PC-3 (cell line): ENCODE measurements at places on chromosomes 2 and 18. TPM values are rescaled to one million over a fixed set of nuclear protein-coding genes. Genes with fewer than 3 reads are reported as not detected.

GRCh38 chr2:24508878-24509277, 17.8 kb downstream of the NCOA1 start:
- no peak for DNase-seq
- H3K27ac ChIP-seq: no peak overlapping the region
- H3K27me3 ChIP-seq: no peaks in the 10 kb centered on the region

- no peaks in the 10 kb centered on the region for H3K27me3 ChIP-seq
- no peak overlapping the region for H3K27ac ChIP-seq
- H3K4me3 ChIP-seq: no peak overlapping the region
- DNase-seq: no peak
Measured at GRCh38 chr18:57891707-57892391, 88.7 kb upstream of the ATP8B1 start.

DNA sequence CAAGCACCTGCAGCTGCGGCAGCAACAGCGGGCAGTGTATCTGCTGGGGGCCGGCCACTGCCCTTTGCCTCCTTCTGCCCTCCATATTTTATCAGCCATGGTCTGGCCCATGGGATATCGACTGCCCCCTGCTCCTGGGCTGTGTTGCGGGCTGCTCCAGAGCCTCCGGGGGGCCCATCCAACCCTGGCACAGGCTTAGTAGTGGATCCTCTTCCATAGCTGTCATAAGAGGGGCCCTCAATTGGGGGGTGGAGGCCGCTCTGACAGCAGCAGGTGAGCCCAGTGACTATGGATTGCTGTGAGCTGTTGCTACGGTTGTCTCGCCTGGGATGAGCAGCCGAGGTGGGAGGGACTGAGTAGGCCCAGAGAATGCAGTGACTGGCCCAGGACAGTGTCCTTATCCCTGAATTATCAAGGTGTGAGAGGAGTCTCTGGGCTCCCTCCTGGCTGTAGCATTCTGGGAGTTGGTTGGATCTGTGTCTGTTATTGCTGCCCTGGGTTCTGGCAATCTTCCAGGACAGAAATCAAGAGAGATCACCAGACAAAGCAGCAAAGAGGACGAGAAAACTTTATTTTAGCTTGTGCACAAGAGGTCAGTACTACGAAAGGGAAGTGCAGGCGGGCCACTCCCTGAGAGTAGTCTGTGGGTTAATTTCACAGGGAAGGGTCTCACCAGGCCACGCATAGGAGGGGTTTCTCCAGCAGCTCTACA, 145.1 kb downstream of the ASB1 start:
- no peak for DNase-seq
- no peak overlapping the region for H3K4me3 ChIP-seq
- H3K4me1 ChIP-seq: peaks cover 4% of the 10 kb centered on the region; the same call in 1 of the 2 replicates
- H3K27me3 ChIP-seq: no peaks in the 10 kb centered on the region; the same call in 1 of the 2 replicates
- no peak overlapping the region for H3K27ac ChIP-seq

Gene SH2D6
- 0.12 TPM in 1 of 2 replicates, not detected in the other for total RNA-seq

Gene WNT6
- not detected in 2 replicates for total RNA-seq

DNA sequence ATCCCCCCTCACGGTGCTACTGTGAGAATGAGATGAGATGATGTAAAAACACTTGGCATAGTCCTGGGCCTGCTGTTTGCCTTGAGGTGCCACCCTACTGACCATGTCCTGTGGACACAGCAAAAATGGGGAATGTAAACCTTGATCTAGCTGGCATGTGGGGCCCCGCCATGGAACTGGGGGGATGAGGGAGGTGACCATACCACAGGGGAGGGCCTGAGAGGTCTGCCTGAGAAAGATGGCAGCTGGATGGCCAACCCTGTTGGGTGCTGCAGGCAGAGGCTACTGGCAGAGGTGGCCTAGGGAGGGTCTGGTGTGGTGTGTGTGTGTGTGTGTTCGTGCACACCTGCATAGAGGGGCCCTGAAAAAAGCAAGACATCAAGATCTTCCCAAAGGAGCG, 777 bp downstream of the HAAO start:
- no peak for DNase-seq
- no peaks in the 10 kb centered on the region for H3K27me3 ChIP-seq
- H3K4me1 ChIP-seq: no peaks in the 10 kb centered on the region
- H3K36me3 ChIP-seq: no peaks in the 10 kb centered on the region
